Ascending aorta (tissue), 2 donors: ENCODE measurements at places on chromosomes 7 and 10.

GRCh38 chr10:8306685-8307364, 252.3 kb downstream of the GATA3 start:
- no peak for DNase-seq

- no peak for DNase-seq
Observed at GRCh38 chr7:139125657-139126056, 16.1 kb upstream of the ZC3HAV1 start.

- DNase-seq, result no peak
Observed at GRCh38 chr7:148402159-148402558, 188.4 kb upstream of the C7orf33 start.

DNA sequence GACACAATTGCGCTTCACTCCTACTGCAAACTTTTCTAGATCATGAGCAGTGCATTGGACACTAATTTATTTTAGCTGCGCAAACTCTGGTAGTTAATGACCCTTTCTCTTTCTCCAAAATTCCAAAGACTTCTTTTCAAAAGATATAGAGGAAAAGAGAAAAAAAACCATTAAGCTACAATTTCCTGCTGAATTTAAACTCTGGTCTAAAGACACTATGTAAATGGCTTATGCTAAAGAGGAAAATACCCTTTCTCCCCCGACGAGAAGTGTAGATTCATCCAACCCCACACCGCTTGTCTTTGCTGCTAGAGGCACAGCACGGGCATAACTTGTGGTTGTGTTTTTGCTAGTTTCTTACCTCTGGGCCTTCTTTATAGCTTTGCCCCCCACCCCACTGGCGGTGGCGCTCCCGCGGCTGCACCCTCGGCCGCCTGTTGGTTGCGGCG, 84.1 kb downstream of the SNX10 start:
- DNase-seq, result no peak

GRCh38 chr10:63504145-63504881, 16.9 kb upstream of the REEP3 start:
- DNase-seq, result no peak

- DNase-seq, result no peak
Observed at GRCh38 chr7:90579181-90579688, 16.9 kb upstream of the CDK14 start.

- DNase-seq, result no peak
Observed at GRCh38 chr7:94423863-94424735, 29.4 kb downstream of the COL1A2 start.
